Kasumi-1 (cell line): ENCODE measurements at places on chromosomes 2 and 18.

DNA sequence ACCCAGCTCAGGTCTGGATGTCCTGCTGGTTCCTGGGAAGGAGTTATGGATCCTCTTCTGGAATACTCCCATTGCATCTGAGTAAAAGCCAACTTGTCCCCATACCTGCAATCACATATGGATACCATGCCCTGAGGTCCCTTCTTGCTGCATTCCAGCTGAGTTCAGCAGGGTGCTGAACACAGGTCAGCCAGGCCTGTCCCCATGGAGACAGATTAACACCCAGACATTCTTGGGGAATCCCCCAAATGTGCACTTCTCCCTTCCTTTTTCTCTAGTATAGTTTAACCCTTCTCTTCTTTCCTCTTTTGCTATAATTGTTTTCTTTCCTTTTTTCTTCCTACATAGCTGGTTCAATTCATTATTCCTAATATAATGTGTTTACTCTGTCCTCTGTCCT lies 799.6 kb upstream of the HS6ST1 start:
- no peak for DNase-seq

DNA sequence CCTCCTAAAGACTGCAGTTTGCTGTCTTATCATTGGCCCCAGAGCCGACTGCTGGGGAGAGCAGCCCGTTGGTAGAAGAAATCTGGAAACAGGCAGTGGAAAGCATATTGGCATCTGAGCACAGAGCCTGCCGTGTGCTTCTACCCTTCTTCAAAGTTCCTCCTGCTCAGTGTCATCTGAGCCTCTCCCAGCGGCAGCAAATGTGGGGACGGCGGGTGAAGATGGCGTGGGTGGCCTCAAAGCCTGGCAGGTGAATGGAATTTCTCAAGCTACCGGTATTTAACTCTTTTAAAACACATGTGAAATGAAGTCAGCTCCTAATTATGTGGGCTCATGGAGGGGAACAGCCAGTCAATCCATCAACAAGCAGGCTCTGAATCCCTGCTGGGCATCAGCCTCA lies 181.6 kb upstream of the PXDN start:
- DNase-seq, result no peak

DNA sequence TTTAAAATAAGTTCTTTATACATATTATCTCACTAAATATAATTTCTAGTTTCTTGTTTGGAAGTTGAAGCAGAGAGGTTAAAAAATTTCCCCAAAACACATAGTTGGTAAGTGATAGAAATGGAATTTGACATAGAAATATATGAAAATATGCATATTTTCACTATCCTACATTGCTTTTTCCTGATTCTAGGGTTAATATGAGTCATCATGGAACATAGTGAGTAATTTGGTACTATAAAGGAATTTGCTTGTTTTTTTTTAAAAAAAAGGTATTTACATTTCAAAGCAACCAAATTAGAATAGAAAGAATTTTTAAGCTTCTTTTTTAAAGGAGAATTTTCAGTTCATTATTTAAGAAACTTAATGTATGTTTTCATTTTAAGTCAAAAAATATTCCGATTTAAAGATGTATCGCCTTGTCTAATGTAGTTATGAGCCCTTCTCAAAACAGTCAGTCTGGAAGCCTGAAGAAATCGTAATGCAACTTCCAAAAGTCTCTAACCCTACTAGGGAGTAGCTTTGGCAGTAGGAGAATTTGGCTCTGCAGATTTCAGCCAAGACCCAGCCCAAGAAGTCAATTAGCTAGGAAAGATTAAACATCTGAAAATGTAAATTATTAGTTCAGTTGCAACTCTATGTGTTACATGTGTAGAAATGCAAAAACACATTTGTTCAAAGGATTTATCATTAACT lies 147.3 kb downstream of the RDH14 start:
- no peak for DNase-seq

DNA sequence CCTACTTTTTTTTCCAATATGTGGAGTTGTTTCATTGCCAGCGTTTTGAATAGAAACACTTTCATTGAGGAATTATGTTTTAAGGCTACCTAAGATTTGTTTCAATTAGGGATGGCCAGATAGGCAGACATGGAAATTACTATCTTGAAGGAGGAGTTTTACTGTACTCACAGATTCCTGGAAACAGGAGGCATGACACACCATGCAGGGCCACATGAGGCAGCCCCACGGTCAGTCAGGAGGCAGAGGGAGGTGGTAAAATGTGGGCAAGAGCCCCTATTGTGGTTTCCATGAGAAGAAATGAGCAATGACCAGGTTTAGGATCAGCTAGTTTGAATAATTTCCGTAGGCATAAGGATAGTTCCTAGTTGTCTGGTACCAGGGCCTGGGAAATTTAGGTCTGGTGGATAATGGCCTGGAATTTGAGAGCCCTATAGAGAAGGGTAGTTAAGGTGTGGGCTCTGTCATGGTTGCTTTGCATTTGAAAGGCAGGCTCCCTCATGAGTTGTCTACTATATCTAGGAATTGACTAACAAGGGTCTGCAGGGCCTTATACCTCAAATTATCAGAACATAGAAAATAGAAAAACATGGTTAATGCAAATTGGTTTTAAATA lies 360.0 kb upstream of the KCNJ3 start:
- no peak for DNase-seq

- no peak for DNase-seq
Measured at GRCh38 chr2:70014959-70015358, 53.5 kb upstream of the ASPRV1 start.
